Caki2 (cell line): ENCODE measurements at places on chromosomes 6 and 20.
A peak's percentile ranks its signal among the peaks of the same experiment; 100 is the strongest.

DNA sequence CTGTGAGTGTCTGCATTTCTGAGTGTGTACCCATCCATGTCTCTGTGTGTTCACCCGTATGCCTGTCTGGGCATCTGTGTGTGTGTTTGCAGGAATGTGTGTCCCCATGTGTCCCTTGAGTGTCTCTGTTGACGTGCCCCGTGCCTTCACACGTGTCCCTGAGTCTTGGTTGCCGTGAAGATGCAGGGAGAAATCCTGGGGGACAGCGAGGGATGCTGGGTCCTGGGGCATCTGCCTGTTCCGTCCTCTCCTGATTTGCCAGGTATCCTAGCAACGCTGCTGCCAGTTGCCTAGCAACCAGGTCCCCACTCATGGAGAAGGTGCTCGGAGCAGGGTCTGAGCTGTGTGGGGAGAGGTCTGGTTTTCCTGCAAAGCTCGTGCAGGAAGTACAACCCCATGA, 6.0 kb upstream of the LKAAEAR1 start:
- DNase-seq = no peak

- peak; percentile 8 for DNase-seq
These were observed 225.3 kb upstream of the FAM83B start for GRCh38 chr6:54621285-54621684.

- DNase-seq = peak; percentile 17
These were observed 348.1 kb downstream of the CDC5L start for GRCh38 chr6:44735630-44735963.

DNA sequence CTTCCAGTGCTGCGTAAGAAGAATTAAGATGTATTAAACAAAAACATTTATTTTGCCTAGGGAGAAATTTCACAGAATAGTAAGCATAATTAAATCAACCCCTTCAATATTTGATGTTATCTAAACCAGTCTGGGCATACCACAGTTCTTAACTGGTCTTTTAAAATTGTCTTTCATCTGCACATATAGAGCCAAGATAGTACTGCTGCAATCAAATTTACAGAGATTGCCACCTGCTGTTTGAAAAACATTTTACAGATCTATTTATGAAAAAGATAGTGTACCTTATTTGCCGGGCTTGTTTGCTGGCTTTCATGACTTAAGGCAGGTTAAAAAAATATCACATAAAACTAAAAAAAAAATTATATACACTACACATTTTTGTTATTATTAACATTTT, 323.2 kb downstream of the ADGRB3 start:
- peak; percentile 13 for DNase-seq

- no peak for DNase-seq
These were observed 130.0 kb downstream of the SCP2D1 start for GRCh38 chr20:18943542-18943941.
